Hematopoietic multipotent progenitor cell (in vitro differentiated cells): ENCODE measurements at places on chromosomes 13 and 19. TPM values are rescaled to one million over a fixed set of nuclear protein-coding genes. Genes with fewer than 3 reads are reported as not detected.

MCEMP1 gene
- total RNA-seq, result 0.27 TPM

DNA sequence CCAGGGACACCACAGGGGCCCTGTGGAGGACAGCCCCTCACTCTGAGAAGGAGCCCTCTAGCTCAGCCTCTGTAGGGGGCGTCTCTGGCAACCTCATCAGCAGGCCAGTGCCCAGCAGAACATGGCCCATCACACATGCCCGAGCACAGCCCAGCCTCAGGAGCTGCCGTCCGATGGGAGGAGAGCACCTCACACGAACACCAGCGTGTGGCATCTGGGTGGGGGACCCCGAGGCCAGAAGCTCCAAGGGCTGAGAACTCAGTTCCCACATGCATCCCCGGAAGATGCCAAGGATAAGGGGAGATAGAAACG is 11.3 kb downstream of the SH3GL1 start:
- no peak for DNase-seq

DNA sequence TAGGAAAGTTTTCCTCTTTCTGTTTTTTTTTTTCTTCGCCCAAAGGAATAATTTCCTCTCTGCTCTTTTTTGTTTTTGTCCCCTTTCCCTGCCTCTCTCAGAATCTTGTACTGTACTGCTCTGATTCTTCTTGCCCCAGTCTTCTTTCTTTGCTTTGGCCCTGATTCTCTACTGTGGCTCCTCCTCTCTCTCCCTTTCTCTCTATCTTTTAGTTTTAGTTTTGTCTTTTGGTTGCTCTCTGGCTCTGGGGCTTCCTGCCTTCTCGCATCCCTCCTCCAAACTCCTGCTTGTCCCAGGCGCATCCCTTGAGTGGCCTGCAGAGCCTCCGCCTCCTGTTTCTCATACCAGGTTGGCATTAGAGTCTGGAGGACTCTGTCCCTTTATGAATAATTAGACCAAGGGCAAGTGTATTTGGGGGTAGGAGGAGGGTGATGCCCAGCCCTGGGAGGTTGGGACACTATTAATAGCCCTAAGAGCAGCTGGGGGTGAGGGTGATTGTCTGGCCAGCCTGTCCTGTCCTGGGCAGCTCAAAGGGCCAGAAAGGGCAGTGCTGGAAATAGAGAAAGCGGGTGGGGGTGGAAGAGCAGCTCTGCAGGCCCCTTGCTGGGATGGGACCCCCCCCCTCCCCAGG is 39.1 kb downstream of the LYL1 start:
- DNase-seq, result no peak

DNA sequence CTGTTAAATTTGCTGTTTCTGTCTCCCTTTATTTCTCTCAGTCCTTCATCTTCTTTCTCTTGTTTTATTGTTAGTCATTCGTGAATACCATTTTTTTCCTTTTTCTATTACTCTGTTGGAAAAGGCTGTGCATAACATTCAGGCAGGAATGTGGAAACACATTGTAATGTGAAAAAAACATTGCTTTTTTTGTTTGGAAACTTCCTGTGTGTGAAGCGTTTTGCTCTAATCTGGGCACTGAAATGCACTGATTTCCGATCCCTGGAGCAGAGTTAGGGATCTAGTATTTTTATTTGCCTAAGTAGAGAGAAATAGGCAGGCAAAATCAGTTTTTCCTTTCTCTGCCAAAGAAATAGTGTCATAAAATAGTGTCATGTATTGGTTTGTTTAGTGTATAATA is 155.5 kb downstream of the PCCA start:
- no peak for DNase-seq

GRCh38 chr19:11378319-11379189 is 4.1 kb downstream of the SWSAP1 start:
- DNase-seq, result no peak
